ENCODE measurements at places on chromosomes 1 and 21.

DNA sequence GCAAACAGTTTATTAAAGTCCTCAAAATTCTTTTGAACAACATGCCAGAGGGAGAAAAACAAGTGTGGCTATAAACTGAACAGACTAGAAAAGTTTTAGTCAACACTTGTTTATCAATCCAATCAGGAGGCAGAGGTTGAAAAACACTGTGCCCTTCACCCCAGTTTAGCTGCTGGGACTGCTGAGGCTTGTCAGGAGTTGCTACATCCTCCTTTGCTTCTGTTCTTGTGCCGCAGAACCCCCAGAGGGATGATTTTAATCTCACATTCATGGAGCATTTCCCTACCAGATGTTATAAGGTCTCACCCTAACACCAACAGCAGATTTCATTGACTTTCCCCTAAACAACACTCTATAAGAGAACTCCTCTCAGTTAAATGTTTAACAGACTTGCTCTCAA lies 321.2 kb downstream of the VAV3 start:
- DNase-seq: no peak

DNA sequence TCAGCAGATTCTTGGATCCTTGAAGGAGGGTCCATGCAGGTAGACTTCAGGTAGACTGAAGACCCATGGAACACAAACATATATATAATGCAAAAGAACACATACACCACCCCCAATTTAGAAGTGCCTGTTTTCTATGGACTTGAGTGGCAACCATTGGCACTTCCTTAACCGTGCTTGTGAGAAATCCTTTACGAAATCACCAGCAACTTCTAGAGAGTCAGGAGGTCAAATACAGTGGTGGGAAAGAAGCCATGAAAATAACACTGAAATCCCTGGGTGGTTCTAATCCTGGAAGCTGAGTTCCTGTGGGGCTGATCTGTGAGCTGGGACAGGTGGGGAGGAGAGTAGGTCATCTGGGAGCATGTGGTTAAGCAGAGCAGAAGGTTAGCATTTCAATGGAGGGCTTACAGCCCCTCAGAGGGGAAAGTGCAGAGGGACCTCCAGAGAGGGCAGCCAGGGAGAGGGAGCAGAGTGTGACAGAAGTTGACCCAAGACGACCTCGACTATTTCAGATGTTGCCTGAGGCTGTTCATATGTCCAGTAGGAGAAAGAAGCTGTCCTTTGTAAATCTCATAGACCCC lies 13.0 kb upstream of the IL10 start:
- DNase-seq: no peak

DNA sequence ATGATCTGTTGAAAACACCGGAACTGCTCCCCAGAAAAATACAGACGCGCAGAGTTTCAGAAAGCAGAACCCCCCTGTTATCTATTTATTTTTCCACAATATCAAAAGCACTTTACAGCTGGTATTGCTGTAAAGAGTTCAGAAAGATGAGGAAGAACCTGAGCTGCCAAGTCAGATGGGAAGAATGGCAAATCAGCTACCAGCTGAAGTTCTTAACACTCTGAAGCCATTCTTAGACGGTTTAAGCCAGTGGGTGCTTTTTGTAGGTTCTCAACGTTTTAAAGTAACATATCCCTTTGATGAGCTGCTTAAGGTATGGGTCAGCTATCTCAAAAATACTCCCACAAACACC lies 714 bp upstream of the AKIRIN1 start:
- DNase-seq: no peak

GRCh38 chr1:44036409-44037139 lies 5.3 kb upstream of the SLC6A9 start:
- DNase-seq: peak; percentile 72

GRCh38 chr21:27326301-27326700 lies 359.4 kb upstream of the ADAMTS5 start:
- DNase-seq: no peak

DNA sequence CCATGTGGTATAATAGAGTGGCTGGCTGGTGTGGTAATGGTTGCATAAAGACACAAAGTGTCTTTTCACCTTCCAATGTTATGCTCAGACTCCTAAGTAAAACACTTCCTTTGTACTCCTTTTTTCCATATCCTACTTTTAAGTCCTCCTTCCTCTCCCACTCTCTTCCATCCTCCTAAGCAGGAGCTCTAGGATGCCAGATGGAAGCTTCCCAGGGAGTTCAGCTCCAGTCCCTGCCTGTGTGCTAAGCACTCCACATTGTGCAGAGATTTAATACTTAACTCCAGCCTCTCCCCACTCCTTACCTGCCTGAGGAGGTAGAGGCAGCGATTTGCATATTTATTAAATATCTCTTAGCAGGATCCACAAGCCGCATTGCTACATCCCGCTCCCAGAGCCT lies 60.5 kb upstream of the IGSF21 start:
- no peak for DNase-seq

DNA sequence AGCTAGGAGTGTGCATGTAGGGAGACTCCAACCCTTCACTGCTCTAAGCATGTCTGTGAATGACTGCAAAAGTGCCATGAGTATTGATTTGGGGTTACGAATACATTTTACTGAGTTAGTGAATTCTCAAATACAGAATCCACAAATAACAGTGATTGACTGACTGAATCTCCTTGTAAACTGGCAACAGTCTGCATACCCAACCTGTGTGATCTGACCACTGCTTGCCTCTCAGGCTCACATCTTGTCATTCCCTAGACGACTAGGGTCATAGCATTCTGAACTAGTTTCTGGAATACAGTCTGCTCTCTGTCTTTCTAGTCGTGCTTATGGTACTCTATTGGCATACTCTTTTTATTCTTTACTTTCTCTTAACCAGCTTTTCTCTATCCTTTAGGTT lies 7.4 kb downstream of the RRP15 start:
- no peak for DNase-seq

- no peak for DNase-seq
Observed at GRCh38 chr1:42943166-42943565, 15.5 kb downstream of the SLC2A1 start.

GRCh38 chr1:209607795-209608178 lies 24.3 kb downstream of the CAMK1G start:
- no peak for DNase-seq

DNA sequence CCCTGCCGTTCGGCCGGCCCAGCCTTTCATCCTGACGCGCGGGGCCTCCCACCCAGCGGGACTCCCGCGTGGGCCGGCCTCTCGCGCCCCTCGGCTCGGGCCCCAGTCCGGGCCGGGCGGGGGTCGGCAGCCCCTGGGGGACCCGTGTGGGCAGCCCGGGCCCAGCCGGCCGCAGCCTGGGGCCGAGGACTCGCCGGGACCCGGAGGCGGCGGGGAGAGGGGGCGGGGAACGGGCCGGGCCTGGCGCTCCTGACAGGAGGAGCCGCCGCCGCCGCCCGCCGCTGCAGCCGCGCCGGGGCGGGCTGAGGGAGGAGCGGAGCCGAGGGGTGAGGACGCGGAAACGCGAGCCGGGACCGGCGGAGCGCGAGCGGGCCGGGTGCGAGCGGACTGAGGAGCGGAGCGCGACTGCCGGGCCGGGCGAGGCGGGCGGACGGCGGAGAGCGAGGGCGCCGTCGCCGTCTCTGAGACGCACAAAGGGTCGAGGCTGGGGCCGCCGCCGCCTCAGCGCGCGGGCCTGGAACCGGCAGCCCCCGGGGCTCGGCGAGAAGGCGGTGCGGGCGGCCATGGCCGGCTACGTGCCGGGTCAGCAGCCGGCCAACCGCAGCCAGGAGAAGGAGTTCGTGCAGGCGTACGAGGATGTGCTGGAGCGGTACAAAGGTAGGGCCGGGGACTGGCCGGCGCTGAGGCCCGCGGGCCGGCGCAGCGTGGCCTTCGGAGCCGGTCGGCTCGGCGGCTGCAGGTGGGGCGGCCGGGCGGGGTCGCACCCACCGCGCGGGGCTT lies 79.1 kb downstream of the NDUFS5 start:
- peak; percentile 83 for DNase-seq

- DNase-seq: peak; percentile 53
Observed at GRCh38 chr1:235357485-235358373, 9.5 kb upstream of the TBCE start.
